SK-MEL-5 (cell line): ENCODE measurements at places on chromosomes 7 and 10. TPM values are rescaled to one million over a fixed set of nuclear protein-coding genes. Genes with fewer than 3 reads are reported as not detected.

Gene NUTM2B
- total RNA-seq: 0.53 and 0.67 TPM in 2 replicates

DNA sequence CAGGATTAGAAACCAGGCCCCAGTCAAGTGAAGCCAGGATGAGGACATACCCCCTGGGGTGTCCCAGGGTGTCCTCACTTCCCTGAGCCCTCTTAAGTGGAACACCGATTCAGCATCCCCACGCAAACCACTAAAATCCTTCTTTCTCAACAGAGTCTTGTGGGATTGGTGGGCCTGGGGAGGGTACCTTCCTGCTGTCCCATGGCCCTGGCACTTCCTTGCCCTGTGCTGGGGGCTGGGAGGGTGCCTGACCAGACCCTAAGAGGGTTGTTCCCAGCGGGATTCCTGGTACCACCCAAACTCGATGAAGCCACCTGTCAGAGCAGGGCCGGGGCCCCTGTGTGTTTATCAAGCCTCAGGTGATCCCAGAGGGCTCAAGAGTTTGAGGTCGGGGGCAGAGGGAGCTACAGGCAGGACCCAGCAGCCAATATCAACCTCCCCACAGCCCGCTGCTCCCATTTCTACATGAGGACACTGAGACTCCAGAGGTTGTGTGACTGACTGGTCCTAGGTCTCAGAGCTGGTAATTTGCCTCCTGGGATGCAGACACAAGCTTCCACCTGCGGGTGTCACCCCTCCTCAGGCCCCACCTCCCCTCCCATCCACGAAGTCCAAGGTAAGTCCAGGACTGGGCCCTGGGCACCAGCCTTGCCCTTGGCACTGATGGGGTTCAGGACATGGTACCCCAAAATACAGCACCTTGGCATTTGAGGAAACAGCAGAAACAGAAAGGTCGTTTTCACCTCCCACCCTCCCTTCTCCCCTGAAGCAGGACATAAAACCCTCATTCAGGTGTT lies 31.4 kb downstream of the OAT start:
- DNase-seq: no peak

- DNase-seq: no peak
These were observed 882 bp upstream of the GAL3ST4 start for GRCh38 chr7:100169147-100169850.

Gene ICA1
- total RNA-seq: 1.7 and 2.3 TPM in 2 replicates

Gene CD36
- 35.2 and 45.5 TPM in 2 replicates for total RNA-seq

Gene AKR1E2
- total RNA-seq: 7.1 and 8.1 TPM in 2 replicates

GRCh38 chr7:22280031-22280430 lies 76.9 kb downstream of the RAPGEF5 start:
- peak; percentile 66 for DNase-seq

Gene CPA2
- total RNA-seq: not detected in 2 replicates

- DNase-seq: no peak
These were observed 59.1 kb downstream of the HGF start for GRCh38 chr7:81710751-81711150.

- DNase-seq: no peak
These were observed 111.7 kb upstream of the PLXDC2 start for GRCh38 chr10:19704544-19704943.

DNA sequence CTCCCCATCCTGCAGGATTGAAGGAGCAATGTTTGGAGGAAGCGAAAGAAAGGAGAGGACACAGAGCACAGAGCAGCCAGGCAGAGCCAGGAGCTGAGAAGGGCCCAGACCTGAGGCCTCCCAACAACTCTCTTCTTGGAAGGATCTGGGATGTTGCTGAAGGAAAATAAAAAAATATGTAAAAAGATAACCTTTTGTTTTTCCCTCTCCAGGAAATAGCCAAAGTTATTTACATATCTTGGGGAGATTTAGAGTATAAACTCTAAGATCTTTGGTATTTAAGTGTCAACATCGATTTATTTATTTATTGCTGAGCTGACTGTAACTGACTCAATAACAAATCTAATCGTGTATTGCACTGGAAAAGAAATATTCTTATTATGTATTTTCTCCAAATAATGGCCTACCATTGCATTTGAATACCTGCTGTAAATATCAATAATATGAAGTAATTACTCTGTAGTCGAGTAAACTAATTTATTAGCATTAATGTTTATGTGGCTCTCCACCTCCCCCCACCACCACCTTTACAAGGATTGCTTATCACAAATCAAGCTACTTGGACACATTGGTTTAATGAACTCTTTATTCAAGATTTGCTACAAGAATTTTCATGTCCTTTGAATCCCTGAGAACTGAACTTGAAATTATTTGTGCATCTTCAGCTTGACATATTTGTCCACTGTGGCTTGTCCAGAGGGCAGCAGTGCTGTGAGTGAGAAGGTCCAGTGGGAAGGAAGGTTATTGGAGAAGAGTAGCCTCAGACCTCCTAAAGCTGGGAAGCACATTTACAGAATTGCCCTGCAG lies 1.8 kb upstream of the HOXA11 start:
- DNase-seq: no peak

DNA sequence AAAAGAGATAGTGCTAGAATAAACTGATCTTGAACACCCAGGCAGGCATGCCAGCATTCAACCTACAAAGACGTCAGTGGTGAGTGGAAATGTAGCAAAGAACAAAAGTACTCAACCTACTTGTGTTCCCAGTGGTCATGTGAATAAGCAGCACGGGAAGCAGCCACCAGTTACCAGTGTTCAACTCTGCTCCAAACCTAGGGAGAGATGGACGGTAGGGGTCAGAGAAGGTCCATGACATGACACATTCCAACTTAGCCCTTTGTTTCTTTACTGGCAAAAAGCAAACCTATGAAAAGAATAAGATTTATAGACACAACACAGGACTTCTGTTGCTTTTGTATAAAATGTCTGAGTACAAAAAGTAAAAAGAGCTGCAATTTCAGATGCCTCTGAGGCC lies 511.4 kb downstream of the XPNPEP1 start:
- peak; percentile 45 for DNase-seq

DNA sequence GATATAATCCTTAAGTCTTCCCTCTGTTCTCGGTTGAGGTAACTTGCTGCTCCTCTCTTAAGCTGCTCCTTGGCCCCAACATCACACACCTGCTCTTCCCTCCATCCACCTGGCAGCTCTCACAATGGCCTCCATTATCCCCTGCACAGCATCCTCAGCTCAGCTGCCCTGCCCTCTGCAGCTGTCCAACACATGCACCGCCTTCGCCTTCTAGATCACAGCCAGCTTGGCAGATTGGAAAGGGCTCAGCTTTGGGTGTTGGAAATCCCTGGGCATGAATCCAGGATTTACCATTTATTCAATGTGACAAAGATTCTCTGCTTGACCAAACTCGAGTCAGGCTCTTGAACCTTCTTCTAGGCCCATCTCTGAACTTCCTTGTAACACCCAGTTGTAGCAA lies 20.6 kb downstream of the RGR start:
- DNase-seq: no peak
